ENCODE measurements at places on chromosomes 4 and X.

DNA sequence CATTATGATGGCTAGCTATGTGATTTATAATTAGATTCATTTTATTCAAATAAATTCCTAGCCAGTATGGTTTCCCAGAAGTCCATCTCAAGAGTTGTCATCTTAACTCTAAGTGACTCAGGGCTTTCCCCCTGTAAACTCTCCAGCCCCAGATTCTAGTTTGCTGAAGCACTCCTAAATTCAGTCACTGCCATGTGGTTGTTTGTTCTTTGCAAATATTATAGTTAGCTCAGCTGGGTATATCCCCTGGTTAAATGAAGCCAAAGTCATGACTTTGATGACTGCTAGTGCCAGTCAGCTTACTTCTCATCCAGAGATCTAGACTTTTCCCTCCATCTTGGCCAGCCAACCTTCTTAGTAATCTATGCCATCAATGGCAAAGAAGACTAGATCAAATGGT lies 126.0 kb downstream of the GRIA3 start:
- no peak for DNase-seq

DNA sequence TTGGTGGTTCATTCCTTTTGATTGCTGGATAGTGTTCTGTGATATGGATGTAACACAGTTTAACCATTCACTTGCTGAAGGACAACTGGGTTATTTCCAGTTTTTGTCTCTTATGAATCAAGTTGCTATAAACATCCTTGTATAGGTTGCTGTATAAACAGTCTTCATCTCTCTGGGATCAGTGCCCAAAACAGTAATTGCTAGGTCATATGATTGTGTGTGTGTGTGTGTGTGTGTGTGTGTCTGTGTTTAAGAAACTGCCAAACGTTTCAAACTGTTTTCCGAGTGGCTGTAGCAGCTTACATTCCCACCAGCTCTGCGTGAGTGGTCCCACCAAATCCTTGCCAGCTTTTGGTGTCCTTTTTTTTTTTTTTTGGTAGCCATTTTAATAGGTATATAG lies 60.4 kb downstream of the F11 start:
- peak; percentile 2 for DNase-seq

DNA sequence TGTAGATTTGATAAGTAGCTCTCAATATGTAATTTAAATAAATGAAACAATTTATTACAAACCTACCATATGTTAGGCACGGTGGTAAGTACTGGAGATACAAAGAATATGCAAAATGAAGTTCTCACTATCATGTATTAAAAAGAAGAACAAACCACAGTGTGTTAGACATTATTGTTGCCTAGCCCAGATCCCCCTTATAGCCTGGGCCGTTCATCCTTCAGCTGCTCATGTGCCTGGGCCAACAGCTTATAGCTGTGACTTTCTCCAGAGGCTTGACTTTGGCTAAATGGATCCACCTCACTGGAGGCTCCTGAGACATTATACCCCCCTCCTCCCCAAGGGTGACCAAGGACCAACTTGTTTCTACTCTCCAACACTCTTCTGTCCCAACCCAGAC lies 29.8 kb upstream of the CCNG2 start:
- no peak for DNase-seq

GRCh38 chrX:130295519-130296296 lies 27.0 kb upstream of the ZNF280C start:
- DNase-seq, result no peak

- DNase-seq, result no peak
These were observed 60.6 kb downstream of the GSPT2 start for GRCh38 chrX:51803833-51804232.

GRCh38 chrX:98755912-98756311 lies 1654.2 kb downstream of the PCDH19 start:
- DNase-seq, result no peak

Measured in NCI-H1105 (cell line).